Heart right ventricle (tissue), 16 donors: ENCODE measurements at places on chromosomes 2 and 18. TPM values are rescaled to one million over a fixed set of nuclear protein-coding genes. Genes with fewer than 3 reads are reported as not detected.
A peak's percentile ranks its signal among the peaks of the same experiment; 100 is the strongest.

GRCh38 chr2:177239932-177240630 is 24.4 kb downstream of the NFE2L2 start:
- peak; percentile 49 for DNase-seq

Gene FAM161A
- 1.6 TPM for total RNA-seq

Gene C2orf80
- total RNA-seq, result not detected

- peak; percentile 54 for DNase-seq
These were observed 61.3 kb upstream of the PGAP1 start for GRCh38 chr2:196987649-196988364.

Gene ALK
- total RNA-seq, result not detected

Gene TMEM198
- 1.5 TPM for total RNA-seq

GRCh38 chr18:26709897-26710296 is 155.6 kb downstream of the AQP4 start:
- DNase-seq, result no peak

Gene LAMA3
- total RNA-seq, result 4.0 TPM

DNA sequence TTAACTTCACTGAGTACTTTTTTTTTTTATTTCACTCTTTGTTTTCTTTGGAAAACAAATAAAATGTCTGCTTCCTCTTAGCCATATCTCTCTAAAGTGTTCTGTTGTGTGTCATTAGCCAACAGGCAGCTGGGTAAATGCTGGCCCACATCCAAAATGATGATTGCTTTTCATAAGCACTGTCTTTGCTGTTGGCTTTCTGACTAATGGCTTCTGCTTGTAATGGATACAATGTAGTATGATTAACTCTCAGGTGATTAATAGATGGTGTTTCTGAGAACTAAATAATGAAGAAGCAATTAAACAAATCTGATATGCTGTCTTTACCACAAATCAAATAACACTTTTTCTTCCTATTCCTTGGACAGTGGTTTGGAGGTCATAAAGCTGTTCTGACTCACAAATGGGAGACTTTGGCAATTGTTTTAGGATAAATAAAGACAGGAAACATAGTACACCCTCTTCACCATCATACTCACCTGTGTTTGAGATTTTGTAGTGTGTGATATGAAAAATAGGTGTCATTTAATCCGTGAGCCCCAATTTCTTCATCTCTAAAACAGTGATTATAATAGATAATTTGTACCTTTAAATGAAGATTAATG is 888.4 kb downstream of the TSN start:
- no peak for DNase-seq

Gene WNT10A
- total RNA-seq, result not detected

DNA sequence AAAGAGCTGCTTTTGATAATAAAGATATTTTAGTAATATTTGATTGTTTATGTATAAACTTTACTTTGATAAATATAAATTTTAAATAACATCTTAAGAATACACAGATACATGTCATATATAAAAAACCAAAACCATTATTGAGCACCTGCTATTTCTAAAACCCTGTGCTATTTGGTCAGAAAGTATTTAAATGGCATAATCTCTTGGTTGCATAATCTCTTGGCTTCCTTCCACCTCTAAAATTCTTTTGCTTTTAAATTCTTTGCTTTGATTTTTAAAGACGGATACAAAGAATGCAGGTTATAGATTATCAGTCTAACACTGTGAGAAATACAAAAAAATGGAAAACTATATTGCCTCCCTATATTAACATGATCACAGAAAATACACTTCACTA is 36.9 kb downstream of the ACMSD start:
- no peak for DNase-seq

Gene SLC66A3
- total RNA-seq, result 9.5 TPM

- no peak for DNase-seq
These were observed 53.5 kb downstream of the ATL2 start for GRCh38 chr2:38323623-38324022.

GRCh38 chr2:219570194-219570923 is 980 bp downstream of the OBSL1 start:
- DNase-seq, result peak; percentile 52

GRCh38 chr18:58098706-58099105 is 54.7 kb downstream of the NEDD4L start:
- DNase-seq, result no peak
